ENCODE measurements at places on chromosomes 1 and 21. TPM values are rescaled to one million over a fixed set of nuclear protein-coding genes. Genes with fewer than 3 reads are reported as not detected.

DNA sequence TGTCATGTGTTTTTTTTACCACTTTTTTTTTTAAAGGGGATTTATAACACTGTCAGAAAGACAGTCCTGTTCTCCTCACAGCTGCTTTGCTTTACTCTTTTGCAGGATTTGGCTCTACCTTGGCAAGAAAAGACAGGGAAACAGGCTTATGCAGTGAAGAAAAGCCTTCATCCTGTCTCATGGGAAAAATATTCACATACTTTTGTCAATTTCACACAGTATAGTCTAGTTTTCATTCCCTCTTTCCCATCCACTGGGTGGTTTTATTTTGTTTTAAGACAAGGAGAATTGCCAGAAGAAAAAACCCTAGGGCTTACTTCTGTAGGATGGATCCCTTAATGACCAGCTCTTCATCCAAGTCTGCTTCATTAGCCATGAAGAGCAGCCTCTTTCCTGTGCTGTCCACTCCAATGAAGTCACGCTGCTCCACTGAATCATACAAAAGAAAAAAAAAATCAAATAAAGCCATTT lies 60.0 kb downstream of the EIF2B3 start:
- no peak overlapping the region for H3K4me3 ChIP-seq
- H3K27me3 ChIP-seq, result no peaks in the 10 kb centered on the region
- DNase-seq, result no peak
- H3K4me1 ChIP-seq, result no peaks in the 10 kb centered on the region

- no peak overlapping the region for H3K4me3 ChIP-seq
- DNase-seq, result no peak
- no peaks in the 10 kb centered on the region for H3K36me3 ChIP-seq
- peak overlapping the region; percentile 43 for H3K27ac ChIP-seq
- no peaks in the 10 kb centered on the region for H3K4me1 ChIP-seq
These were observed 74.9 kb upstream of the TMPRSS2 start for GRCh38 chr21:41582866-41583265.

- peak overlapping the region; percentile 66 for H3K4me3 ChIP-seq
- H3K36me3 ChIP-seq, result peaks cover 36% of the 10 kb centered on the region
- no peak for DNase-seq
- H3K4me1 ChIP-seq, result peaks cover 77% of the 10 kb centered on the region
- H3K27ac ChIP-seq, result peak overlapping the region; percentile 86
- H3K27me3 ChIP-seq, result peaks cover 48% of the 10 kb centered on the region
These were observed 2.8 kb downstream of the EFNA1 start for GRCh38 chr1:155130272-155131006.

DNA sequence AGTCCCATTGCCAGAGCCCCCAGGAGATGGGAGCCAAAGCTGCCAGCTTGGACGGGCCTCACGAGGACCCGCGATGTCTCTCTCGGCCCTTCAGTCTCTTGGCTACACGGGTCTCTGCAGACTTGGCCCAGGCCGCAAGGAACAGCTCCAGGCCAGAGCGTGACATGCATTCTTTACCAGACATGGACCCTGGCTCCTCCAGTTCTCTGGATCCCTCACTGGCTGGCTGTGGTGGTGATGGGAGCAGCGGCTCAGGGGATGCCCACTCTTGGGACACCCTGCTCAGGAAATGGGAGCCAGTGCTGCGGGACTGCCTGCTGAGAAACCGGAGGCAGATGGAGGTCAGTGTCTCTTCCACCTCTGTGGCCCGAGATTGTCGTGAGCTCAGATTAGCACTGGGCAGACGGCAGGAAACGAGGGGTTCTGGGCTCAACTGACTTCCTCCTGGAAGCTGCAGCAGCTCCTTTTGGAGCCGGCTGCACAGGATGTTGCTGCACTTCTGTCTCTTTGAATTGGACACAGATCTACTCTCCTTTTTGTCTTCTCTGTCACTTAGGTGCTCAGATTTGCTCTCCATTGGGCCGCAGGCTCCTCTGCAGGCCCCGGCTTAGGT lies 68.0 kb downstream of the DISC1 start:
- H3K36me3 ChIP-seq, result no peaks in the 10 kb centered on the region
- peaks cover 22% of the 10 kb centered on the region for H3K4me1 ChIP-seq
- H3K27me3 ChIP-seq, result no peaks in the 10 kb centered on the region

- no peaks in the 10 kb centered on the region for H3K27me3 ChIP-seq
- DNase-seq, result no peak
- no peaks in the 10 kb centered on the region for H3K4me1 ChIP-seq
These were observed 66.1 kb downstream of the CD2 start for GRCh38 chr1:116820369-116820768.

The ACTL8 gene
- not detected for total RNA-seq

GRCh38 chr1:160375788-160376524 lies 9.1 kb downstream of the NHLH1 start:
- H3K4me1 ChIP-seq, result no peaks in the 10 kb centered on the region
- DNase-seq, result no peak
- no peak overlapping the region for H3K27ac ChIP-seq
- H3K36me3 ChIP-seq, result no peaks in the 10 kb centered on the region
- H3K27me3 ChIP-seq, result no peaks in the 10 kb centered on the region
